ENCODE measurements at places on chromosomes 13 and 19. TPM values are rescaled to one million over a fixed set of nuclear protein-coding genes. Genes with fewer than 3 reads are reported as not detected.

DNA sequence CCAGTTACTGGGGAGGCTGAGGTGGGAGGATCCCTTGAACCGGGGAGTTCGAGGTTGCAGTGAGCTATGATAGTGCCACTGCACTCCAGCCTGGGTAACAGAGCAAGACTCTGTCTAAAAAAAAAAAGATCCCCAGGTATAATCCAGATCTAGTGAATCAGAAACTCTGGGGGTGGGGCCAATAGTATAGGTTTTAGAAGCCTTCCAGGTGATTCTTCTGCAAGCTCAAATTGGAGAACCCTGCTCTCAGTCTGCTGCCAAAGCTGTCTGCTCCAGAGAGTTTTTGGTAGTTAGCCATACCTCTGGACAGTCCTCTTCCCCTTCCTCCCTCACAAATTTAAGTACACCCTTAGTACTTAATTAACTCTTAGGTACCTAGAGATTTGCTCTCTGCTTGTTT lies 28.0 kb downstream of the SERP2 start:
- DNase-seq, result no peak

DNA sequence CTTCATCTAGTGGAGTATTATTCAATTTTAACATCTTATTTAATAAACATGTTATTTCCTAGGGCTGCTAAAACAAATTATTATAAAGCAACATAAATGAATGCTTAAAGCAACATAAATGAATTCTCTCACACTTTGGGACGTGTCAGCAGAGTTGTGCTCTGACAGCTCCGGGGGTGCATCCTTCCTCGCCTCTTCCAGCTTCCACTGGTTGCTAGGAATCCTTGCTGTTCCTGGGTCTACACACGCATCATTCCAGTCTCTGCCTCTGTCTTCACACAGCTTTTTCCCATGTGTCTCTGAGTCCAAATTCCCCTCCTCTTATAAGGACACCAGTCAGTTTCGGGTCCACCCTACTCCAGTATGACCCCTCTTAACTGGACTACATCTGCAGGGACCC lies 21.6 kb upstream of the SPATA13 start:
- no peak for DNase-seq

GRCh38 chr13:25018729-25019115 lies 77.2 kb upstream of the PABPC3 start:
- DNase-seq, result no peak

- no peak for DNase-seq
Measured at GRCh38 chr19:2841855-2842574, 740 bp downstream of the ZNF555 start.

- no peak for DNase-seq
Measured at GRCh38 chr19:51959791-51960190, 26.8 kb downstream of the ZNF350 start.

Gene NDUFA13
- 44.6 TPM for total RNA-seq

Measured in esophagus squamous epithelium (tissue), 5 donors.